DMS53 (cell line): ENCODE measurements at places on chromosomes 2 and 18.

DNA sequence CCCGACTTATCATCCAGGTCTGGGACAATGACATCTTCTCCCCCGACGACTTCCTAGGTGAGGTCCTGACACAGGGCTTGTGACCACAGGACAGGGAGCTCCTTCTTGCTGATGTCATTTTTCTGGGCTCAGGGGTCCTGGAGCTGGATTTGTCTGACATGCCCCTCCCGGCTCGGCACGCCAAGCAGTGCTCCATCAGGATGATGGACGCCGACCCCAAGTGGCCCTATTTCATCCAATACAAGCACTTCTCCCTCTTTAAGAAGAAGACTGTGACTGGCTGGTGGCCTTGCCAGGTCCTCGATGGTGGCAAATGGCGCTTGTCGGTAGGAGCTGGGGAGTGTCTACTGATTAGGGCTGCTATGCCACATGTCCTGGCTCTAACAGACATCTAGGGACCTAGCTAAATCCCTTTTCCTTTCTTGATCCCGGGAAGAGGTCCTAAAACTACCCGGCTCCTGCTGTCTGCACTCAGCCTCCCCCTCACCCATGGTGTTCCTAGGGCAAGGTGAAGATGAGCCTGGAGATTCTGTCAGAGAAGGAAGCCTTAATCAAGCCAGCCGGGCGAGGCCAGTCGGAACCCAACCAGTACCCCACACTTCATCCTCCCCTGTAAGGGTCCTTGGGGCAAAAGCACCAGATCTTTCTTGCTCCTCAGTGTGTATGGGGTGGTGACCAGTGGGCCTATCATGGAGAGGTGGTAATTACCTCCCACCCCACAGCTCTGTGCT, 36.7 kb downstream of the LMAN2L start:
- DNase-seq = no peak

DNA sequence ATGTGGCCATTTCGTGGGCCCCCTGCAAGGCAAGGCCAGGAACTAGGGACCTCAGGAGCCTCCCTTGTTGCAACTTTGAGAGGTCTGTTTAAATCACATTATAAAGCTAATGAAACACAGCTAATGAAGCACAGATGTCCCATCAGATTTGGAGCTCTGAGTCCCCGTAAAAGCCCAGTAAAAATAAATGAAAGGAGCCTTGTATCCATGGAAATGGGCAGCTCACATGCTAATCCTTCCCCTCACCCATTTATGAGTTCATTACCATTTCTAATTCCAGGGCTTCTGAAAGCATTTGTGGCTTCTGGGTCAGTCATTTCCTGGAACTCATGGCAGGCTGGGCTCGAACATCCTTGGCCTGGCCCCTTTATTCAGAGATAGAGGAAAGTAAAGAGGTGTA, 274.8 kb downstream of the SS18 start:
- DNase-seq = no peak

- no peak for DNase-seq
These were observed 7.0 kb upstream of the ERFE start for GRCh38 chr2:238151628-238152235.

- DNase-seq = peak; percentile 94
These were observed 156.8 kb upstream of the TTC39C start for GRCh38 chr18:23857756-23858155.

GRCh38 chr2:19207452-19207851, 151.0 kb downstream of the OSR1 start:
- no peak for DNase-seq

DNA sequence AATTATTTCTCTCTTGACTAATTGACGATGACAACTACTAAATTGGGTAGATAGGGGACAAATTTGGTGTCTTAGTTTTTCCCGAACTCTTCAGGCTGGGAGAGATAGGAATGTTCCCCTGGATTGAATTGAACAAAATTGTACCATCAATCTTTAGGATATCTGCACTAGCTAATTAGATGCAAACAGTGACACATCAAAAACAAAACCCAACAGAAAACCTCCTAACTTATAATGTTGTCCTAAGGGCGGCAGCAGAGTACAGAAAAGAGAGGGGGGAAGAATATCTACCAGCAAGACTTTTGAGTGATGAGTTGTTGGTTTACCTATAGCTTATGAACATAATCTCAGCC, 342.9 kb downstream of the INSIG2 start:
- peak; percentile 6 for DNase-seq

- no peak for DNase-seq
These were observed 178.7 kb downstream of the FMNL2 start for GRCh38 chr2:152513681-152514080.

GRCh38 chr2:54444503-54444902, 11.6 kb upstream of the SPTBN1 start:
- no peak for DNase-seq

GRCh38 chr18:11310476-11311086, 161.2 kb upstream of the PIEZO2 start:
- peak; percentile 80 for DNase-seq

GRCh38 chr18:27114842-27115241, 70.3 kb downstream of the CHST9 start:
- DNase-seq = no peak

- no peak for DNase-seq
These were observed 430.6 kb upstream of the FANCL start for GRCh38 chr2:58671675-58672074.

DNA sequence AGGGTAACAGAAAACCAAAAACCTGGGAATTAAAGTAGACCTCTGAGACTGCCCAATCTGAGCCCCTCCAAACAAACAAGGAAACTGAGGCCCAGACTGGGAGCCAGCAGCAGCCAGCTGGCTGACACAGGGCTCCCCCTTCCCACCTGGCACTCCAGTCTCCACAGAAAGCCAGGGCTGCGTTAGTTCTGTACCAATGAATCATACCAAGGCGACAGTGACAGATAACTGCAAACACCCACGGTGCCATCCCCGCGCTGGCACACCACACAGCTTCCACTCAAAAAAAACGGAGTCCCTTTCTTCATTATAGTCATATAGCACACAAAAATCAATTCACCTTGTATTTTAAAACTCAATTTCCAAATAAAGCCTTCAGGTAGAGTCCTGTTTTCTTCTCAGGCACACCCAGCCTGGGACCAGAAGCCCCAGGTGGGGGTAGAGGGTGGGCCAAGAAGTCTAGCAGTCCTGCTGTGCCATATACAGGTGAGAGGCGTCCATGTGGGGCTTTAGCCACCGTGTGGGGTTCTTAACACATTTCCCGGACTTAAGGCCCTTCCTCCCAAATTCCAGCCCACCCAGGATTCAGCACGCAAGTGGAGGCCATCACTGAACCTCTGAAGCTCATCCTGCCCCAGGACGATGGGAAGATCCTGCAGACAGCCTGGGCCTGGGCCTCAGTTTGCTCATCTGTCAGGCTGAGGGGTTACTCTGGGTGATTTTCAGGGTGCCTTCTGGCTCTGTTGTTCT, 1.2 kb downstream of the PER2 start:
- peak; percentile 91 for DNase-seq

DNA sequence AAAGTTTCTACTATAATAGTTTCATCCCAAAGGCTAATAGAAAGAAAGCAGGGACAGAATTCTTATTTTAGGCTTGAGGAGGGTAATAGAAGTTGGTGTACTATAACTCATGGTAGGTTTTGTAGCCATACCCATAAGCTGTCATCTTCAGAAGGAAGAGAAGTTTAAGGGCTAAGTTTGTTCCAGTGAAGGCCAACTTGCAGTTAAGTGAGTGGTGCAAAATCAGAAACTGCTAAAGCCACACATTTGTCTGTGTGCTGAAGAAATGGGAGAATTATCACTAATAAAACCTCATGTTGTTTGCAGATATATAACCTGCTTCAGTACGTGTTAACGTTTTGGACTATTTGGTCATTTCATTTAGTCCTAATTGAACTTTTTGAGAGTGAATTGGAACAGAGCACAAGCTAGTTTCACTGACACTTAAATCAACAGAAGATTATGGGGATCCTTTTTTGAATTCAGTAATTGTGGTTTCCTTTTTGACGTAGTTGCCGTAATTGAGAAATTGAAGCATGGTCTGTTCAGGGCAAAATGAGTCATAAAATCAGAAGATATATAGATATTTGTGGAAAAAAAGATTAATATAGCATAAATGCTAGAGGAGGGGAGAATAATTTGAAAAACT, 69.1 kb downstream of the PHLPP1 start:
- DNase-seq = no peak

- no peak for DNase-seq
These were observed 187.7 kb upstream of the CXCR4 start for GRCh38 chr2:136305517-136306192.

GRCh38 chr2:204900487-204900886, 355.2 kb downstream of the PARD3B start:
- peak; percentile 77 for DNase-seq

DNA sequence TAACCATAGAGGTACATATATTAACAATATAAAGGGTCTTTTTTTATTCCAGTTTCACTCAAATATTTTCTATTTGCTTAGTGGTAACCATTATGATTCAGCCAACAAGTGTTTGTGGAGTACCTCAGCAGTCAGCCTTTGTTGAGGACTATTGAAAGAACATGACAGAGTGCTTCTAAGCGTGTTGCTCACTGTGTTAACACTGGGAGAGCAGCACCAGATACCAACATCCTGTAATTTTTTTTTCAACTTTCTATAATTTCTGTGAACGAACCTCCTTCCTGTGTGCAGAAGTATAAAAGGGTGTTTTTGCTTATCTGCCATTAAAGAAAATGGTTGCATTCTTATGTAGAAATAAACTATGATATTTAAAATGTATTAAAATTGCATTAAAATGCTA, 239.0 kb downstream of the PHLPP1 start:
- DNase-seq = peak; percentile 98

DNA sequence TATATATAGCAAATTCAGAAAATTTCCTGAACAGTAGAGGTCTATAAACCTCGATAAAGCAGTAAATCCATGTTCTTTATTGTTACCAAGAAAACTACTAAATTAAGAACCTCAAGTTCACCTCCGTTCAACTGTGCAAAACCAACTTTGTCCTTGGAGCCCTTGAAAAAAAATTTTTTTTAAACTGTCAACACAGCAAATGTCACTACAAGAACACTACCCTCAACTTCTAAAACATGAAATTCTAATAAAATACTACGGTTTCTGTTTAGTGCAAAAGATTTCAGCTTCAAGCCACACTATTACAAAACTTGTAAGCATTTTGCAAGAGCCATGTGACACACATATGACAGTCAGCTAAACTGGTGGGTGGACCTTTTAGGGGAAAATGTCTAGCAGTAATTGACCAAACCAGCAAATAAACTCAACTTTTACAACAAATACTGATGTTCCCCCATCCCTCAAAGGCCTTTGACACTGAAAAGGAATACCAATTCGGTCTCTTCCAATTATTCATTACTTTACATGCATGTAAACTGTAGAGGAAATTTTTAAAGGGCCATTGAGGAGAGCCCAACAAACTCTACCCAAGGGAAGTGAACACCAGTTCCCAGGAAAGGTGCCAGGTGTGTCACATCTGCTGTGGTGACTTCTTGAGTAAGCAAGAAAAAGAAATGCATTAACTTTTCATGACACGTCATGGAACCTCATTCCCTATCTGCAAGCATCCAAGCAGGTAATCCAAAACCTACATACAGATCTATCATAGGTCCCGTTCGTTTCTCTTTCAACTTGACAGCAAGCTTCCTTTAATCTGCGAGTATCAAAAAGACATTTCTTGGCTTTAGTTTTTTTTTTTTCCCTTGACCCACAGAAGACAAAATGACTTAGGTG, 1.4 kb downstream of the RAB1A start:
- peak; percentile 38 for DNase-seq

- DNase-seq = peak; percentile 94
These were observed 74.3 kb downstream of the TFCP2L1 start for GRCh38 chr2:121210691-121211090.

DNA sequence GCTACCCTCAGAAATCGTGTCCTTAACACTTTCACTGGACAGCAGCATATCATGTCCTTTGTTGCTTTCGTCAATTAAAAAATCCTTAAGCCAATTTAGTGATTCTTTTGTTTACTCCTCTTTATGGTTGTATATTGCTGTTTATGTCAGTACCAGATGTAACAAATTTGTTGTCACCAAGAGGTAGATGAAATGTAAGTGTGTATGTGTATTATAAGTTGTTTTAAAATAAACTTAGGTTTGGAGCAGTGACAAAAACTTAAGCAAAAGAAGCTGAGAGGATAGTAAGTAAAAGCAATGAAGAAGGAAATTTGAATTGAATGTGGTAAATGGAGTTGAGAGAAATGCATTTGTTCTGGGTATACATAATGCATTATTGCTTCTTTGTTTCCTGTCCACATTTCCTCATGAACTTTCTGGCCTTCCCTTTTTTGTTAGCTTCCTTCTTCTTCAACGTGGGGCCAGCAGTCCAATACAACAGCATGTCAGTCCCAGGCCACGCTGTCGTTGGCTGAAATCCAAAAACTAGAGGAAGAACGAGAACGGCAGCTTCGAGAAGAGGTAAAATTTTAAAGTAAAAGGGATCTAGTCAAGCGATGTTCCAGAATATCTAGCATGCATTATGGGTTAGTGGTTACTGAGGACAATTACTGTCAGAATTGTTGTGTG, 30.5 kb upstream of the SNORC start:
- DNase-seq = no peak

- DNase-seq = peak; percentile 10
These were observed 444 bp upstream of the MMADHC start for GRCh38 chr2:149587950-149588487.

DNA sequence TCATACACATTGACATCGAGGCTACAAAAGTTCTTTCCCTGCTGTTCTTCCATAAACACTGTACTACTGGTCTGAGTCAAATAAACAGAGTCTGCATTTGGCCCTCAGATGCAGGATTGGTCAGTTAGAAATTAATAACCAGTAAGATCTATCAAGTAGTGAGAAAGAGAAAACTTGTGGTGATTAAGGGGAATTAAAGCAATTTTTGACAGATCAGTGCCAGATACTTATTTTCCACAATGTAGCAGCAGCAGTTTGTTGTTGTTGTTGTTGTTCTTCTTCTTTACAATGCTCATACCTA, 85.0 kb downstream of the IKZF2 start:
- no peak for DNase-seq

DNA sequence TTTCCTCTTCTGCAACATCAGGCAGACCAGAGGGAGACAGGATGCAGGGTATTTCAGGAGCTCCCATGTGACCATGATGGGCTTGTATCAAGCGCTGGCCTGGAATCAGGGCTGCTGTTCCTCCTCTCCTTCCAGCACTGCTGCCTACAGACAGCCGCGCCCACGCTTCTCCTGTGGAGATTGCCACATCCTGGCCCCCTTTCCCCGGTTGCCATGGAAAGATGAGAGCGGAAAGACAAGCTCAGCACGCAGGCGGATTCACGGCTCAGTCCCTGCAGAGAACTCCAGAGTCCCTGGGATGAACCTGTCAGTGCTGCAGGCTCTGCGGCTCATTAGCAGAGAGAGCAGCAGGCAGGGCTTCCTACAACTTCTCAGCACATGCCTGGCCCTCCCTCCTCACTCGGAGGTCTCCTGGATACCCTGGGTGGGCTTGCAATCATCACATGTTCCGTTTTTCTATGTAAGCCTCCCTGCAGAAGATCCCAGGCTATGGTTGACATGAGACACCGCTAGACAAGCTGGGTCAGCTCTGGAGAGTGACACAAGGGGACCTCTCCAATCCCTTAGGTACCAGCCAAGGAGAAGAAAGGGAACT, 497.8 kb upstream of the MYT1L start:
- no peak for DNase-seq
